Psoas muscle (tissue), 8 donors: ENCODE measurements at places on chromosomes 13 and 19.

DNA sequence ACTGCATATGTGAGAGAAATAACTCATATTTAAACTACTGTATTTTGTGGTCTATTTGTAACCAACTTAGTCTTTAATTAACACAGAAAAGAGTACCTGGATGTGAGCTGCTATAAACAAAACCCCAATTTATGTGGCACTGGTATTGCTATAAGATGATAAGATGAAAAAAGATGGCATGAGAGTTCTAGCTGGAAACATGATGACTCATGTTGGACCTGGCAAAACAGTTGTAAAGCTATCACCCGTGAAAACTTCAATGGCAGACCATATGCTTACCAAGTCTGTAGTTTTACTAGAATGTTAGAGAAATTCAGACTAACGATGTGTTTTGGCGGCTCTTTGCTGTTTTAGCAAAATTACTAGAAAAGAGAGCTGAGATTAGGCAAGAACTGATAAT lies 69.6 kb upstream of the PCDH9 start:
- DNase-seq: no peak

- DNase-seq: no peak
Observed at GRCh38 chr13:50261130-50261901, 246.1 kb downstream of the KCNRG start.

- DNase-seq: no peak
Observed at GRCh38 chr19:15015946-15016542, 33.2 kb upstream of the CASP14 start.

DNA sequence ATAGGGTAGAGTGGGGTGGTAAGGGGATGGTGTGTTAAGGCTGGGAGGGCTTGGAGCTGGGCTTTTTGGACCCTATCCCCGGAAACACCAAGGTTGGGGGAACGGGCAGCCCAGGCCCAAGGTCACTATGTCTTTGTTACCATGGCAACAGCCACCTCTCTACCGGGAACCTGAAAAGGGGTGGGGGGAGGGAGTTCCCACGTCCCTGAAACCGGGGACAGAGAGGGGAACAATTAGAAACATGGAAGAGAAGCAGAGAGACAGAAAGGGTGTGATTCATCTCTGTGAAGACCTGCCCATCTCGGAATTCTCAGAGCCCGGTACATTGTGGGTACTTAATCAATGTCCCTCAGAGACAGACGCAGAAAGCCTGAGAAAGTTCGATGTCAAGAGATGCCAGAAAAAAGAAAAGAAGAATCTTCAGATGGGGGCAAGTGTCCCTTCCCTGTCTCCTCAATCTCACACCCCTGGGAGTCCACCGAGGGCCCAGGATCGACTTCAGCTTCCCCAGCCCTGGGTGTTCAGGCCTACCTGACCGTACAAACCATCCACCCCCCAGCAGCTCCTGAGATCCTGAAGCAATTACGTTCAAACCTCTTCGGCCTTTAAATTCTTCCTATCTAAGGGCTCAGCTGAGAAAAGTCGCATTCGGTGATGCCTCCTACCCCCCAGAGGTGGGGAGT lies 6.8 kb upstream of the LRFN1 start:
- no peak for DNase-seq

- no peak for DNase-seq
Observed at GRCh38 chr19:50230379-50231351, 27.2 kb downstream of the MYH14 start.

- no peak for DNase-seq
Observed at GRCh38 chr13:62704875-62705274, 1289.2 kb upstream of the PCDH20 start.

GRCh38 chr19:4660181-4660791 lies 9.9 kb downstream of the MYDGF start:
- DNase-seq: no peak

- DNase-seq: no peak
Observed at GRCh38 chr13:29750183-29750530, 100.3 kb downstream of the UBL3 start.

GRCh38 chr13:50894012-50894411 lies 15.6 kb upstream of the RNASEH2B start:
- no peak for DNase-seq

- DNase-seq: no peak
Observed at GRCh38 chr13:28655561-28655960, 3.4 kb upstream of the POMP start.

DNA sequence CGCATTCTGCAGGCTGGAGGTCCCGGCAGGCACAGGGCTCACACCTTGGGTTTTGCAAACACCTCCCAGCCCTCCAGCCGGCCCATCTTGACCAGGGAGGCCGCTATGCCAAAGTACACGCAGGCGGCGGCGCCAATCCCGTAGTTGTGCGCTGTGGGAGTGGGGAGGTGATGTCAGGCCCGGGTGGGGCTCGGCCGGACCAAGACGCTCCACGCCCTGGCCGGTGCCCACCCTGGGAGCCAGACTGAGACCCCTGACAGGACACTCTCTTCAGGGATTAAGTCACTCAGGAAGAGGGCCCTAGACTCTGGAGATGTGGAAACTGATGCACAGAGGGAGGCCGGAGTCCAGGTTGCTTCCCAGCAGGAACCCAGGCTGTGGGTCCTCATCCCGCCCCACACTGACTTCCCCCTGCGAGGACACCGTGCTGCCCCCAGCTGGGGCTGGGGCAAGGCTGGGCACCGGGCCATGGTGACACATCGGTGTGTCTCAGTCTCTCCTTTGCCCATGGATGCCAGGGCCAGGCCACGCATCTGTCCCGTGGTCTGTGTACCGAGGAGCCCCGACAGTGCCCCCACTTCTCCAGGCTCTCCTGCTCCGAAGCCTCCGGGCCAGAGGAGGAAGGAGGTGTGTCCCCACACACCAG lies 8.8 kb downstream of the NDUFA11 start:
- DNase-seq: no peak

DNA sequence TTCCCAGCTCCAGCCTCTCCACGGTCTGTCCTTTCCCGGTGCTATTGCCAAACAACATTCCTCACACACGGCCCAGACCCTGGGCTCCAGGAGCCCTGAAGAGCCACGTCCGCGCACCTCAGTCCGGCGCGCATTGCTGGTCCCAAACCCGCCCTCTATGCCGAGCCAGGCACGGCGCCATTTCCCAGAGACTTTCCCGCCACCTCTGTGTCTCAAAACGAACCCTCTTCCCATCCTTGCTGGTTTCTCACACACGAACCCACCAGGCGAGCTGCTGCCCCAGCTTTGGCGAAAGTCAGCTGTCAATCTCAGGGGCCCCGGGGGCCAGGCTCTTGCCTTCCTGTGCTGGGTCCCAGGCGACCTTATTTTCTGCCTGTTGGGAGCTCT lies 28.0 kb upstream of the F7 start:
- DNase-seq: no peak

DNA sequence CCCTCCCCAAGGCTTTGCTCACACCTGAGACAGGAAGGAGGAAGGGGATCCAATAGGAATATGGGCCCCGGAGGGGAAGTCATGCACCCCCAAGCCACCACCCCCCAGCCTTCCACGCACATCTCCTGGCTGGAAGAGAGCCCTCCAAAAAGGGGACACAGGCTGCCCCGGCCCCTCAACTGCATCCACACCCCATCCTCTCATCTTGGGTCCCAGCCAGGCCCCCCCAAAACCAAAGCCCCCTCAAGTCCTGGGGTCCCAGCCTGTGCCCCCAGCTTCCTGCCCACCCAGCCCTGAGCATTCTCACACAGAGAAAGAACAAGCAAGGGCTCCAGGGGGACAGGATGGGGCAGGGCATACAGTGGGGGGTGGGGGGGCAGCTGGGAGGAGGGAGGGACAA lies 12.1 kb downstream of the SMIM24 start:
- DNase-seq: no peak
